ENCODE measurements at places on chromosomes 4 and X. TPM values are rescaled to one million over a fixed set of nuclear protein-coding genes. Genes with fewer than 3 reads are reported as not detected.

DNA sequence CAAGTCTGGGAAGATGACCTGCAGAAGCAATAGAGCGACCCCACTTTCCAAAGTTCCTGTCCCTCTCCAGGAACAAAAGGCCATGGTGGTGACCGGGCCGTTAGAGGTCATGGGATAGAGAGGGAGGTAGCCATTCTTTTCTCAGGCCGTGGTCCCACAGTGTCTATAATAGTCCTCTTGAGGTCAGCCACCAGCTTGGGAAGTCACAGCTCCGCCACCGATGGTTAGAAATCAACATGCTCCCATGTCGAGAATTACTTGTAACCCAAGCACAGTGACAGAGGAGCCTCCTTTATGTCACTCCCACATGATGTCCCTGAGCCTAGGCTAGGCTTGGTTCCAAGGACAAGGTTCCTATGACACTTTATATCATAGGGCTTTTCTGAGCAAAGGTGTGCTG, 48.3 kb upstream of the CBR4 start:
- no peaks in the 10 kb centered on the region for H3K36me3 ChIP-seq
- no peak overlapping the region for H3K4me3 ChIP-seq
- no peak for DNase-seq
- no peaks in the 10 kb centered on the region for H3K27me3 ChIP-seq
- H3K27ac ChIP-seq, result no peak overlapping the region

GRCh38 chrX:28015993-28016392, 34.7 kb upstream of the DCAF8L1 start:
- no peaks in the 10 kb centered on the region for H3K4me1 ChIP-seq
- no peaks in the 10 kb centered on the region for H3K36me3 ChIP-seq
- no peaks in the 10 kb centered on the region for H3K27me3 ChIP-seq
- no peak overlapping the region for H3K27ac ChIP-seq
- no peak for DNase-seq
- H3K4me3 ChIP-seq, result no peak overlapping the region

DNA sequence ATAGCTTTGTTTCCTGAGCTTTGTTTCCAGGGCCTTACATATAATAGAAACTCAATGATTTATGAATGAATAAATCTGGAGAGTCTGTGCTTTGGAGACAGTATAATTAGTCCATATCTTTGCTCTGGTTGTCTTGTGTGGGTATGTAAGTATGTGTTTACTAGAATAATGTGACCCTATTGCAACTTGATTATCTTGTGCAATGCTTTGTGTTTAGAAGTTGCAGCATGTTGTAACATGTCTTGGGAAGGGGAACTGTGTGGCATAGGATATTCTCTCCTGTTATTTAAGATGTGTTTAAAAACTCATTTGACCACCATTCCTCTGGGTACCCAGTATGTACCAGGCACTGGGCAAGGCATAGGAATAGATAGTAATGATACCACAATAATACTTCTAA, 6.1 kb downstream of the SPATA18 start:
- no peaks in the 10 kb centered on the region for H3K36me3 ChIP-seq
- H3K4me3 ChIP-seq, result no peak overlapping the region
- H3K27ac ChIP-seq, result no peak overlapping the region
- no peak for DNase-seq
- no peaks in the 10 kb centered on the region for H3K27me3 ChIP-seq

- H3K4me3 ChIP-seq, result no peak overlapping the region
- no peaks in the 10 kb centered on the region for H3K4me1 ChIP-seq
- no peaks in the 10 kb centered on the region for H3K27me3 ChIP-seq
- no peak for DNase-seq
- no peak overlapping the region for H3K27ac ChIP-seq
- H3K36me3 ChIP-seq, result no peaks in the 10 kb centered on the region
These were observed 7.0 kb upstream of the WDR44 start for GRCh38 chrX:118338930-118339329.

DNA sequence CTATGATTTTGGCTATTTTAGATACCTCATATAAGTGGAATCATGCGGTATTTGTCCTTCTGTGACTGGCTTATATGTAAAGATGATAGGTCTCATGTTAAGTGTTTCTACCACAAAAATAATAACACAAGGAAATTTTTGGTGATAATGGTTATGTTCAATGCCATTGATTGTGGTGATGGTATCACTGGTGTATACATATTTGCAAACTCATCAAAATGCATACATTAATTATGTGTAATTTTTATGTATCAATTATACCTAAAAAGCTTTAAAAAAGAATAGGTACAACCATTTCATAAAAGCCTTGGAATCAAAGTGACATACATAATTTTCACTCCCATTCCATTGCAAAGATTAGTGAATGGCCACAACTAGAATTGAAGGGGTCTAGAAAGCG, 178.3 kb upstream of the FMR1 start:
- no peaks in the 10 kb centered on the region for H3K27me3 ChIP-seq
- H3K27ac ChIP-seq, result no peak overlapping the region
- no peak for DNase-seq
- no peak overlapping the region for H3K4me3 ChIP-seq
- no peaks in the 10 kb centered on the region for H3K36me3 ChIP-seq

- peaks cover 28% of the 10 kb centered on the region for H3K4me1 ChIP-seq
- peak; percentile 62 for DNase-seq
- peak overlapping the region; percentile 82 for H3K4me3 ChIP-seq
- H3K27ac ChIP-seq, result peak overlapping the region; percentile 86
These were observed 545 bp downstream of the ABCE1 start for GRCh38 chr4:145098675-145099037.

- no peaks in the 10 kb centered on the region for H3K36me3 ChIP-seq
- no peaks in the 10 kb centered on the region for H3K27me3 ChIP-seq
- no peak overlapping the region for H3K4me3 ChIP-seq
- no peaks in the 10 kb centered on the region for H3K4me1 ChIP-seq
These were observed 81.2 kb downstream of the NPY1R start for GRCh38 chr4:163251204-163251603.

GRCh38 chr4:72031868-72032608, at the start of gene NPFFR2:
Gene NPFFR2 (plus strand): TSS chr4:72032000. CDS start chr4:72128592, 96,592 bp downstream.
- H3K4me1 ChIP-seq, result no peaks in the 10 kb centered on the region
- no peak within 1 kb of the TSS for H3K27ac ChIP-seq
- DNase-seq, result no peak
- H3K4me3 ChIP-seq, result no peak within 1 kb of the TSS

DNA sequence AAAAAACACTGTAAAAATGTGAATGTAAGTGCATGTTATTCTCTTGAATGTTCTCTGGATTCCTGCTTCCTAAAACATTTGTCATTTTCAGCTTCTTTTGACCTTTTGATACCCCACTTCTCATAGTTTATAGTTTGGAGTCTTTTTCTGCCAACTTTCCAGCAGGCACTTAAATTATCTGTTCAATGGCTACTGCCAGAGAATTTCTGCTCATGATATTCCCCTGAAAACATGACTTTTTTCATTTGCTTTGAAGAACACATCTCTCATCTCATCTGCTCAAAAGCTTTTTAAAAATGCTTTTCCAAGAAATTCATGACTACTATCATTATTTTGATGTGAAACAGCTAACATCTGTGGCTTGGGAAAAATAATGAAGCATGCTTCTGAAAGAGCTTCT, 269.7 kb upstream of the PCDH7 start:
- H3K36me3 ChIP-seq, result no peaks in the 10 kb centered on the region
- H3K27me3 ChIP-seq, result no peaks in the 10 kb centered on the region
- H3K4me3 ChIP-seq, result no peak overlapping the region
- H3K4me1 ChIP-seq, result no peaks in the 10 kb centered on the region

DNA sequence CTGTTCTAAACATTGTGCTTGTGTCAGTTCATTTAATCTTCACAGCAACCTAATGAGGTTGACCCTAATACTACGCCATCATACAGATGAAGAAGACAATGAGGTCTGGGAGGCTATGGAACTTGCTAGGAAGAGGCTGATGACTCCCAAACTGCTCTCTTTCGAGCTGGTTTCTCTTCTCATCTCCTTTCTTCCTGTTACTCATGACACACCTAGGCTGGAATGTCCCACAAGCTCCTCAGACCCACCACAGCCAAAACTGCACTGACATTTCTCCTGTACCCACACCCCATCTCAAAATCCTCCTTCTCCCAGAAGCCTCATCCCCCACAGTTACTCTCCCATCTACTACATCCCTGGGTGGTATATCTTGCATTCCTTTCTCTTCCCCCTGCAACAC, 27.4 kb upstream of the PJA1 start:
- H3K36me3 ChIP-seq, result no peaks in the 10 kb centered on the region
- H3K4me1 ChIP-seq, result no peaks in the 10 kb centered on the region
- DNase-seq, result no peak
- H3K27ac ChIP-seq, result no peak overlapping the region
- no peaks in the 10 kb centered on the region for H3K27me3 ChIP-seq

- peak; percentile 13 for DNase-seq
- H3K36me3 ChIP-seq, result no peaks in the 10 kb centered on the region
- H3K27ac ChIP-seq, result no peak overlapping the region
- H3K4me3 ChIP-seq, result no peak overlapping the region
These were observed 31.1 kb downstream of the ZCCHC4 start for GRCh38 chr4:25343671-25344070.

- no peak for DNase-seq
- peaks cover 59% of the 10 kb centered on the region for H3K27me3 ChIP-seq
- no peak overlapping the region for H3K4me3 ChIP-seq
- H3K4me1 ChIP-seq, result no peaks in the 10 kb centered on the region
These were observed 112.4 kb downstream of the RNF150 start for GRCh38 chr4:141020801-141021261.

DNA sequence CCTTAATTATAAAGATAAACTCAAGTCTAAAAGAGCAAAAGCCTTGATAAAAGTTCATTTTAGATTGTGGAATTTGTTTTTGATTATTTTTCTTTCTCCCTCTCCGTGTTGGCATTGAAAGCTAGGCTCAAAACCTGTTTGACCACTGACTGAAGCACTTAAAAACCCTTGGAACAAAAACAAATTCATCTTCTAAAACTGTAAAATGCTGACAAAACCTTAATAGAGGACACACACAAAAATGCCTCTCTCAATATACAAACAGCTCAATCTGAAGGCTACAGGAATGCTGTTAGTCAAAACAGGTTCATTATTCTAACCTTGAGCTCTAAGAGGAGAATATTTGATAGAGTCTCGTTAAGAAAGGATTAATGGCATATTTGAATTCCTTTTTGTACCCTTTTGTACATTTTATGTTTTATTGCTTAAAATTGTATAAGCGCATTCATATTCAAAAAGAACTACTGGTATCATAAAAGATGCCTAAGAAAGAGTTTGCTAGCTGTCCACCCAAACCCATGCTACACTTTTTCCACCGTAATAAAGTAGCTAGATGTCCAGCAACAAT, 74.3 kb upstream of the NAP1L5 start:
- no peak overlapping the region for H3K27ac ChIP-seq
- H3K4me3 ChIP-seq, result no peak overlapping the region
- DNase-seq, result peak; percentile 25
- 0 out of 2 replicates have a peak, but pooled peaks cover 12% of the 10 kb centered on the region for H3K4me1 ChIP-seq

GRCh38 chr4:113788888-113789287, 27.4 kb upstream of the CAMK2D start:
- peaks cover 13% of the 10 kb centered on the region for H3K4me1 ChIP-seq
- H3K4me3 ChIP-seq, result no peak overlapping the region
- no peak for DNase-seq
- no peaks in the 10 kb centered on the region for H3K36me3 ChIP-seq

DNA sequence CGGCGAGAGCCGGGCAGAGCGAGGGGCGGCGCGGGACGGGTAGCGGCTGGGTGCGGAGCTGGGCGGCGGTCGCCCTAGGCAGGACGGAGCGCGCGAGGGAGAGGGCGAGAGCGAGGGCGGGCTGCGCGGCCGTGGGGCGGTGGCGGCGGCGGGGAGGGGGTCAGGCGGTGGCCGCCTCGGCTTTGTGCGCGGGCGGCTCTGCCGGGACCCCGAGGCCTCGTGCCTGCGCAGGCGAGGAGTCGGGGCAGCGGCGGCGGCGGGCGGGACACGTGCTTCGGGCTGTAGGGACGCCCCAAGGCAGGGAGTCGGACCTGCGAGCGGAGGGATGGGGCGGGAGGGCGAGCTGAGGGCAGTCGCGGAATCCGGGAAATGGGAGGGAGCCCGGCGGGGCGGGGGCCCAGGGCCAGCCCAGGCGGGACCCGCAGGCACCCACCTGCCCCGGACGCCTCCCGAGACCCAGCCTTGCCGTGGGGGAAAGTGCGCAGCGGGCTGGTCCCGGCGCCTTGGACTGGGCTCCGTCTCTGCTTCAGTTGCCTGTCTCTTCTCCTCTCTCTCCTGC, 465 bp downstream of the BMPR1B start:
- peak overlapping the region; percentile 78 for H3K27ac ChIP-seq
- DNase-seq, result peak; percentile 54
- H3K4me3 ChIP-seq, result peak overlapping the region; percentile 94
- no peaks in the 10 kb centered on the region for H3K36me3 ChIP-seq
- no peaks in the 10 kb centered on the region for H3K27me3 ChIP-seq

DNA sequence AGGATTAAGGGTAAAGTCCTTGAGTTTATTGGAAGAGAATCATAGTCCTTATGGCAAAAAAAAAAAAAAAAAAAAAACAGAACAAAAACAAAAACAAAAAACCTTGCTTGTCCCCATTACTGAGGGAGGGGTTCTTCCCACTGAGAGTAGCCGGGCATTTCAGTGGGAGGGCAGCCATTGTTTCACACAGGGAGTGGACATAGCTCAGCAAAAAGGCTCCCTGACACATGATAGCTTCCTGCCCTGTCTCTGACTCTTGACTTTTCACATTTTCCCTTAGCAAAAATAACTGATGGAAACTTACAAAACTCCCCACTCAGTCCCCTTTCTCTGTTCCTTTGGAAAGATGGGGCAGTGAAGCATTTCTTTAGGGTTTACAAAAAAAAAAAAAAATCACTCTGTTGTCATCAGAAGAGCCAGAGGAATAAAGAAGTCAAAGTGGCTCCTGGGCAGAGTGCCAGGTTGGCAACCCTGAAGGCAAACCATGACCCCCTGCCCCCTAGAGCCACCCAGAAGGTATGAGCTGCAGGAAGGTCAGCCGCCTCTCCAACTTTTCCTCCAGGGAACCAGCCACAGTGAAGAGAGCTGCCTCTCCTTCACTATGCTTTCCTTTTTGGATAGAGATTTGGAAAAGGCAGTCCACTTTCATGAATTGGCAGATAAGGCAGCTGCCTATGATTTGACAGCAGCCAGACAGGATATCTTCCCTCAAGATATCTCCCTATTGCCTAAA, 170.6 kb downstream of the KDR start:
- H3K27ac ChIP-seq, result no peak overlapping the region
- no peak overlapping the region for H3K4me3 ChIP-seq
- H3K4me1 ChIP-seq, result no peaks in the 10 kb centered on the region
- H3K36me3 ChIP-seq, result no peaks in the 10 kb centered on the region
- H3K27me3 ChIP-seq, result peaks cover 9% of the 10 kb centered on the region

GRCh38 chrX:101220662-101221260, 1.2 kb downstream of the DRP2 start:
- no peak overlapping the region for H3K27ac ChIP-seq
- H3K4me3 ChIP-seq, result no peak overlapping the region
- no peaks in the 10 kb centered on the region for H3K4me1 ChIP-seq
- no peaks in the 10 kb centered on the region for H3K27me3 ChIP-seq
- H3K36me3 ChIP-seq, result no peaks in the 10 kb centered on the region

- no peaks in the 10 kb centered on the region for H3K36me3 ChIP-seq
- DNase-seq, result no peak
- H3K4me3 ChIP-seq, result no peak overlapping the region
These were observed 37.1 kb downstream of the SNX25 start for GRCh38 chr4:185246453-185246852.

The ZCCHC18 gene
- total RNA-seq, result 0.23 TPM

The ADAM29 gene
- not detected for total RNA-seq

The NIPAL1 gene
- total RNA-seq, result 5.9 TPM

The TRMT44 gene
- 15.3 TPM for total RNA-seq

The SMIM10 gene
- total RNA-seq, result not detected

The PRDM5 gene
- total RNA-seq, result 2.4 TPM
